Transverse colon (tissue), 4 donors: ENCODE measurements at places on chromosomes 5 and 9. TPM values are rescaled to one million over a fixed set of nuclear protein-coding genes. Genes with fewer than 3 reads are reported as not detected.
A peak's percentile ranks its signal among the peaks of the same experiment; 100 is the strongest.

- DNase-seq, result peak; percentile 27
Measured at GRCh38 chr9:96413302-96414221, 4.6 kb downstream of the ZNF367 start.

The AJM1 gene
- total RNA-seq, result 26.5 TPM

DNA sequence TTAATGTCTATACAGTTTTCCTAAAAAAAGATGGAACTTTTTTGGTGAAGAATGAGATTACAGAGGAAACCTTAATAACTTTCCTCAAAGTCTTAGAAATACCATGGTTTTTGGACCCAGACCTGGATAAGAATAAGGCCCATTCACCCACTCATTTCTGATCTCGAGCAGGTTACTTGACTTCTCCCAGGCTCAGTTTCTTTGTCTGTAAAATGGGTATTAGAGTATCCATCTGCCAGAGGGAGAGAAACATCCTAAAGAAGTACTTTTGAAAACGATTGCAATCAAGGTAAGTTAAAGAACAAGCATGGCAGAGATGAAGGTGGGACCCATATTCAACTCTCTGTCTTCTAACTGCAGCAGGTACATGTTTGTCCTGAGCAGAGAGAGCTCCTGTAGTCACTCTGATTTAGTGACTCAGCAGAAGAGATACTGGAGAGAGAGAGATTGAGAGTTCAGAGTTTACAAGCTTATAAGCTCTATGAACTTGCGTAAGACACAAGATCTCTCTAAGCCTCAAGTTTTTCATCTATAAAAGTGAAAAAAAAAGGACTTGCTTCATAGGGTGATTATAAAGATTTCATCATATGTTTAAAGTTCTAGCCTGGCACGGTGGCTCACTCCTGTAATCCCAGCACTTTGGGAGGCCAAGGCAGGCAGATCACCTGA lies 379.4 kb upstream of the SGCD start:
- no peak for DNase-seq

GRCh38 chr9:100426530-100427365 lies at the start of gene MSANTD3:
Gene MSANTD3 (plus strand): TSS chr9:100427143. CDS start chr9:100441939, 14,796 bp downstream.
- DNase-seq, result peak; percentile 68

The SLC4A9 gene
- total RNA-seq, result 3.0 TPM

DNA sequence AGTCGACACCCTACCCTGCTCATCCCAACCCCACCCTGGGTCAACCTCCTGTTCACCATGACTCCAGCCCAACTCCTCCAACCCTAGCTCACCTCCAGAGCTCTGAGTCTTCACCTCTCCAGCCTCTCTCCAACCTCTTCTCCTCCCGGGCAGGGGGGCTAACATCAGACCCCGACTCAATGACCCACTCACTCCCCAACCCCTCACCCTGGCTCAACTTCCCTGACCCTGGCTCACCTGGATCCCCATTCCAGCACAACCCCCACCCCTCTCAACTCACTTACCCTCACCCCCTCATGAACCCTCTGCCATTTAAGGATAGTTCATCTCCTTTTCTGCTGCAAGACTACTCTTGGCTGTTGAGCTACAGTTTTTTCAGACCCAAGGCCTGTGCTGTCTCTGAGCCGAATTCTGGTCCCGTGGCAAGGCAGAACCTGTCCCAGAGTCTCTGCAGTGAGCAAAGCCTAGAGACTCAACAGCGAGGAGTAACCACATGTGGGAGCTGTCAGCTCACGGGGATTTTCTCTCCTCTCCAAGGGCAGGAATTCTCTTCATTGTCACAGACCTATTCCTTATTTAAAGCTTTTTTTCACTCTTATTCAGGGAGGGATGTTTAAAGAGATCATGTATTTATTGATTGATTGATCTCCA lies 29.8 kb downstream of the ANKRD33B start:
- no peak for DNase-seq

- DNase-seq, result no peak
Measured at GRCh38 chr9:13508681-13509080, 229.2 kb upstream of the MPDZ start.

DNA sequence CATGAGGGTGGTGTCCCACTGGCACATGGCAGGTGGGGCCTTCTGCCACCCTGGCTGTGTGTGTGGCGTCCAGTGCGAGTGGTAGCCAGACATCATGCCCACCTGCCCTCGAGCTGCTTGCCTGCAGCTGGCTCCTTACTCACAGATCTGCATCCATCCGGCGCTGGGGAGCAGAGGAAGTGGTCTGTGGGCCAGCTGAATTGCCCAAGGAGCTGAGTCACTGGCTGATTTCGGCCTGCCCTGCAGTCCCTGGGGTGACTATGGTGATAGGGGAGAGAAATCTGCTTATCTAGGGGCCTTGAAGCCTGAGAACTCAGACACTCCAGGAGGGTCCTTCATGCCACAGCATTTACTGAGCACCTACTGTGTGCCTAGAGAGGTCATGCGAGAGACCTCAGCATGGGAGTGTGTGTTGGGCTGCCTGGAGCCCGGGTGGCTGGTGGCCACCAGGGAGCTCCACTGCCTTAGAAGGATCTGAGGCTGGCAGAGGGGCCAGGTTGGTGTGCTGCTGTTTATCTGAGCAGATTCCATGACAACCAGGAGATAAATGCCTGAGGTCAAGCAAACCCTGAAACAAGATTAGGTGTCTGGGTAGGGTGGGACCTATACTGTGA lies 57.1 kb downstream of the SLC22A5 start:
- DNase-seq, result peak; percentile 86

GRCh38 chr9:14215614-14216013 lies 98.3 kb downstream of the NFIB start:
- no peak for DNase-seq

DNA sequence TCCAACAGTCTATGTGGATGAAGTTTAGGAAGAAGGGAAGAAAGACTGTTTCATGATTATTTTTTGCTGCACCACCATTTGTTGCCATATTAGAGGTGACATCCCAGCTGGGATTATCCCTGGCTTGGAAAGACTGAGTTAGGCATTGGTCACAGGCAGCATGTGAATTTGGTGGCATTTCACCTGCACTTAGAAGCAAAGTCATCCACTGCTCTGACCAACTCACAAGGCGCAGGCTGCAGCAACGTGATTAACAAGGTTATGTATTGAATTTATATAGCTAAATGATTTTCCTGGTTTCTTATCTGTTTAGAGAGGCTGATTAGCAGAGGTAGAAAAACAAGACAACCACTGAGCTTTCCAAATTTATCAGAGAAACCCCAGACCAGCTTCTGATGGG lies 2.7 kb downstream of the FYB1 start:
- DNase-seq, result no peak

DNA sequence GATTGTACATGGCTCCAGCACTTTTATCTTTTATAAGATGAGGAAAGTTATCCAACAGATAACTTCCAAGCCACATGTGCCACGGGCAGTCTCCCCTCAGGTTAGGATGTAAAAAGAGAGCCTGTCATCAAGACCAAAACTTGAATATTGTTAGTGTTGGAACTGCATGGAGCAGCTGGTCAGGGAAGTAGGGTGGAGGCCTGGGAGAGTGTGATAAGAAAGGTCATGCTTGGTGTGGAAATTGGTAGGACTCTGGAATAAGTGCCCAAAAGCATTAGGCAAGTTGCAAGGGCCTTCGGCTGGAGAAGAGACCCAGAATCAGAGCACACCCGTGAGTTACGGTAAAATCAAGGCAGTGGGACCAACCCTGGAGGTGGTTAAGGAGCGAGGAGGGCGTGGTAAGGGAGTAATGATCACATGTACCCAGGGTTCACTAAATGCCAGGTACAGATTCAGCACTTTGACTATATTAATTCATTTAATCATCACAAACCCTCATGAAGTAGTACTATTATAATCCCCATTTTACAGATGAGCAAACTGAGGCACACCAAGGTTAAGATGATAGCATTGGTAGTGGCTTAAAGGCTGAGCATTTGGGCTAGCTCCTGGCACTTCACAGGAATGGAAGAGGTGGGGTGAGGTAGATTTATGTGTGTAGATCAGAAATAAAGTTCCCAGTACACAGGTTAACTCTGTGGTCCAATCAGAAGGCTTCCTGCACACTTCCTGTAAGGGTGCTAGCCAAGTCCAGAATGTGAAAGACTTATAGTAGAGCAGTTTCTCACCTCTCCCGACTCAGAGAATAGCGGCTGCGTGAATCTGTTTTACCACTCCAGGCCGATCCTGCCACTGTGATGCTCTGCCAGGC lies 96.5 kb upstream of the ZNF608 start:
- DNase-seq, result no peak

DNA sequence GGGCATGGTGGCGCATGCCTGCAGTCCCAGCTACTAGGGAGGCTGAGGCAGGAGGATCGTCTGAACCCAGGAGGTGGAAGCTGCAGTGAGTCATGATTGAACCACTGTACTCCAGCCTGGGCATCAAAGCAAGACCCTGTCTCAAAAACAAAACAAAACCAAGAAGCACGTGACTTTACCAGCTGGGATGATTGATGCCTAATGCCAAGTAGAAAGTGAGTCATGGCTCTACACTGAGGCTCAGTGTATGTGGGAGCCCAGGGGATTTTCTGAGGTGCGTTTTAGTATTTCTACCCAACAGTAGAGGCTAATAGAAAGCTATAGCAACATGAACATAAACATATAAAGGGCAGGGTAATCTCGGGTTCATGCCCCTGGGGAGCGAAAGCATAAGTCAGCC lies 13.9 kb upstream of the BRD3OS start:
- DNase-seq, result no peak

DNA sequence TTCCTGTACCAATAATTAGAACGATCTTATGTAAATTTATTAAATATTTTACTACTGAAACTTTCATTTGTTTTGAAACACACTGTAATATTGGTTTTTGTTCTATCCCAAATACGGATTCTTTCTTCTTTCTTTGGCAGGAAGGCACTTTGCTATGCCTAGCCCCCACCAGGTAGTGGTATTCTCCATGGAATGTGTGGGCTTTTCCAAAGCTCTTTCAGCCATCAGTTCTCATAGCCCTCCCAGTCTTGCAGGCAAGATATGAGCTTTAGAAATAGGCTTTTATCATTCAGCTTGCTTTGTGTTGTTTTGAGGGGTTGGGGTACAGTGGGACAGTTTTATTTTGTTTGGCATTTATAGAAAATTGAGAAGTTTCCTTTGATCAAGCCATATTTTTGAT lies 107.5 kb downstream of the DMXL1 start:
- no peak for DNase-seq

The SOX30 gene
- not detected for total RNA-seq

The ZFP37 gene
- not detected for total RNA-seq

The SLCO6A1 gene
- not detected for total RNA-seq

GRCh38 chr5:180807046-180807445 lies 4.4 kb upstream of the MGAT1 start:
- DNase-seq, result no peak

DNA sequence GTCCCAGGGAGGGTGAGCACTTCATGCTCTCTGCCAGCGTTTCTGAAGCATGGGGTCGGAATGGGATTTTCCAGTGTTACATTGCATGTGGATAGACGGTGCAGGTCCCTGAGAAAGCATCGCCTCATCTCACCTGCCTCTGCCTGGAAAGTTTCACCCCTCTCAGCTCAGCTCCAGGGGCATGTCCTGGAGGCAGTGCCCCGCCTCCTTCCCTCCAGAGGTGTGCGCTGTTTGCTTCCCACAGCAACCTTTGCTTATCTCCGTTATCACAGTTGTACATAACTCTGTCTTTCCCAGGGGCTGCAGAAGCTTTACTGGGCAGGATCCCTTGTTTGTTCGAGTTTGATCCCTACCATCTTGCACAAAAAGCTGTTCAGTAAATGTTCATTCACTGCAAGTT lies 10.7 kb upstream of the CREBRF start:
- no peak for DNase-seq

The ZNF346 gene
- total RNA-seq, result 10.1 TPM

GRCh38 chr5:98031926-98032325 lies 741.5 kb upstream of the RGMB start:
- no peak for DNase-seq

The HACD4 gene
- 2.0 TPM for total RNA-seq

DNA sequence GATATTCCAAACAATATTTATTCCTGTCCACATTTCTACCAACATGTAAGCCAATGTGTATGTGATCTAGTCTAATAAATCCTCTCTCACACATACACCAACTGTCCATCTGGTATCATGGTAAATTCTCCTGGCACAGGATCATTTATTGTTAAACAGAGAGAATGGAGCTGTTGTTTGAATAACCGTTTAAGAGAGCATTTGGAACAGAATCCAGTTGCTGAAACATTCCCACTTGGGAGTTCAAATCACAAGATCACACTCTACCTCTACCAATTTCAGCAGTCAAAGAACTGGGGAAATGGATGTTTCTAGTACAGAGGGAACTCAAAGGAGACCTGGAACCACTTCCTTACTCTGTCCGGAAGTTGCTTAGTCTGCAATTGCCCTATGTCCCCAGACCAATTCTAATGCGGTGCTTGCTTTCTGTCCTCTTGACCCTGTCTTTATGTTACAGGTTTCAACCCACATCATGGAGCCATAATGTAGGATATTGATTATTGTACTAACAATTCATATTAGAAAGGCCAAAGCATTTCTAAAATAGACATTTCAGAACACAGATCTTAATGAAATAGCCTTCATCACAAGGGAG lies 488.4 kb downstream of the SEMA5A start:
- DNase-seq, result no peak

The NFIB gene
- total RNA-seq, result 68.9 TPM

DNA sequence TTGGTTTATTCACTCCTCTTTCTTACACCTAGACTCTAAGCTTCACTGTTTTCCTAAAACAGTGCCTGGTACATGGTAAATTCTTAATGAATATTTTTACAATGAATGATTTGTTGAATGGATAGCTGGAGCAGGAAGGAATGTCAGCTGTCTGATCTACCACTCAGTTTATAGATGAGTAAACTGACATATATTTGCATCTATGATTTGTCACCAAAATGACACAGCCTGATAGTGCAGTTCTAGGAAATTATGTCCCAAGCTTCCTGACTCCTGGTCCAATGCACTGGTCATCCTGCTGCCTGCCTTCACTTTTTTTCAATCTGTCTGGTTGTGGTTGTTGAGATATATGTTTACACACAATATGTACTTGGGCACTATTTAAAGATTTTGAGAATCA lies 651.7 kb upstream of the WWC1 start:
- DNase-seq, result no peak

The TSSK1B gene
- total RNA-seq, result not detected

The LRRTM2 gene
- 0.32 TPM for total RNA-seq

The PKD2L2 gene
- total RNA-seq, result not detected

The SLC36A3 gene
- not detected for total RNA-seq

DNA sequence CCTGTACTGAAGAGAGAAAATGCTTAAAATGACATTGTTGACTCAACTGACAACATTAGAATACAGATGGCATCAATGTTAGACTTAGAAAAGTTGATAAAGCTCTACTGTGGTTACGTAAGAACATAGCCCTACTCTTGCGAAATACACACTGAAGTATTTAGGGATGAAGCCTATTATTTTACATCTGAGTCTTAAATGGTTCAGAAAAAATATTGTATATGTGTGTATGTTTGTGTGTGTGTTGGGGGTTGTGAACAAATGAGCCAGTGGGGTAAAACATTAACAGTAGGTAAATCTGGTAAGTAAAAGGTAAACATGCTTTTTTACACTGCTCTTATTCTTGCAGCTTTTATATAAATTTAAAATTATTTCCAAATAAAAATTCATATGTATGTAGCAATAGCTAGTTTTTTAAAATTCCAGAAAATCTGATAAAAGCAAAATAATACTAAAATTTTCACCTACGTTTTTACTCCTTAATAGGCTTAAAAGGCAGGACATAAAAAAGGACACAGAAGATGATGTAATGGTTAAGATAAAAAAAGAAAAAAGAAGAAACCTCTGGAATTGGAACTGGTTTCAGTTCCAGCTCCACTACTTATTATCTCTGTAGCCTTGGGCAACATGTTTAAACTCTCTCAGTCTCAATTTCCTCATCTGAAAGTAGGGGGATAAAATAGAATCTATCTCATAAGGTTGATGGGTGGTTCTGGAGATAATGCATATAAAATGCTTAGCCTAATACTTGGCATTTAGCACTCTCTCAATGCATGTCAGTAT lies 44.3 kb downstream of the GARNL3 start:
- DNase-seq, result no peak
